ENCODE measurements at places on chromosomes 2 and 18.

GRCh38 chr2:83579507-83579906, 879.6 kb downstream of the SUCLG1 start:
- DNase-seq, result no peak

DNA sequence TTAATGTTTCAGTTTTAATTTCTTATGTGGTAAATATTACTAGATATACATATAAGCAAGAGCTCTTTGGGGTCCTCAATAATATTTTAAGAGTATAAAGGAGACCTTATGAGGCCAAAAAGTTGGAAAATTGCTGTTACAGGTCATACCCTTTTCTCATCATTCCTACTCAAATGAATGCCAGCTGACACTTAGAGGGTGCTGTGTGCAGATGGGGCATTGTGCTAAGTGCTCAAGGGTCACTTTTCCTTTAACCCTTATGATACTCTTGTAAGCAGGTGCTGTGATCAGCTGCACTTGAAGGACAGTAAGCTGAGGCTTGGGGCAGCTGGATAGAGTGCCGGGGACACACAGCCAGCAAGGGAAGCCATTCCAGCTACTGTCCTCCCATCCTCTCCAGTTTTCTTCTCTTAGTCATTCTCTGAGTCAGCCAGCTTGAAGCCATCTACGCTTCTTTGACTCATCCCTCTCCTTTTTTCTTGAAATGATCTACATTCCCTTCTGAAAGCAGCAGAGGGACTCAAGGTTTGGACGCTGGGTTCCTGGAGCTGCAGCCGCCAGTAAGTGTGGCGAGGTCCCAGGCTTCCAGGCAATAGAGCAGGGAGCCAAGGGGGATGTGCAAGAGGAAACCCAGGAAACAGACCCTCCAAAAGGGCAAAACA, 42.0 kb upstream of the CREB1 start:
- peak; percentile 75 for DNase-seq

- DNase-seq, result no peak
These were observed 161.1 kb upstream of the PKDCC start for GRCh38 chr2:41886757-41887156.

DNA sequence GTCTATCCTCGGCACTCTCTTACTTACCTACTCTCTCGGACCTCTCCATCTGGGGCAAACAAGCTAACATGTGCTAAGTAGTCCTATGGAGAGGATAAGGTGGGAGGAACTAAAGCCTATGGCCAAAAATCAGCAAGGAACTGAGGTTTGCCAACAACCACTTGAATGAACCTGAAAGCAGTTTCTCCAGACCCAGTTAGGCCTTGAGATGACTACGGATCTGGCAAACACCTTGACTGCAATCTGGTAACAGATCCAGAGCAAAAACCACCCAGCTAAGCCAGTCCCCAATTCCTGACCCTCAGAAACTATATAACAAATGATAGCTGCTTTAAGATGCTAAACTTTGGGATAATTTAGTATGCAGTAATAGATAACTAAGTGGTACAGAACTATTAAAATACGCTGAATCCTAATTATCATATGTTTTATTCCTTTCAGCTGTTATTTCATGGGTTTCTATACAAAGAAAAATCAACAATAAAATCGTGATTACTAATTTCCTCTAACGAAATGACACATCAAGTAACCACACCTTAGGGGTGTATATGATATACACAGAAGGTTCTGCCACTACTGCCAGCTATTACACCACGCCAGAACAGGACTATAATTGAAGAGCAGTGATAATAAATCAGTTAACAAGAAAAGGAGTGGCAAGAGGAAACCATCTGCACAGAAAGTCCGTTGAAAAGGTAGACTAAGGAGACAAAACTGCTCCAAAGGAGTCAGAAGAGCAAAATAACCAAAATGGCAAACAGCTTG, 3.2 kb downstream of the FARSB start:
- DNase-seq, result no peak

DNA sequence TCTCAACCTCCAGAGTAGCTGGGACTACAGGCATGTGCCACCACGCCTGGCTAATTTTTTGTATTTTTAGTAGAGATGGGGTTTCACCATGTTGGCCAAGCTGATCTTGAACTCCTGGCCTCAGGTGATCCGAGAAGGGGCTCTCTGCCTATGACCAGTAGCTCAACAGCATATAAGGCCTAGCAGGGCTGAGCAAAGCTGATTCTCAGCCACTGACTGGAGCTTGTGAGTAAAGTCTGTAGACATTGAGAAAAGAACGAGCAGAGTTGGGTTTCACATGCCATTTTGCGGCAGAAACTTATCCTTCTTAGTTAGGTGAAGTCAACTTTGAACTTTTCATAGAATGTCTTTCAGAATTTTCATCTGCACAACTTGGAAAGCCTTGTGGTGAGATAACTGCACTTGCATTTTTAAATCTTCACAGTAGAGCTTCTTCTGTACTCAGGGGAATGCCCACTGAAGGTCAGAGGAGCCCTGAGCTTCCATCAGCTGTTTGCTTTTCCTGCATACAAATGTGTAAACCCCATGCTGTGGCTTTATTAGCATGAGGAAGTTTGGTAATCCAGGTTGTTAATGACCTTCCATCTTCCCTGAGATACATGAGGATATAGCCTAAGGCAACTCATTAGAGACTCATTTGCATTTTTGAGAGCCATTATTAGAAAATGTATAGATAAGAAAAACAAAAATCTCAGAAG, 602.4 kb downstream of the METTL4 start:
- no peak for DNase-seq

- no peak for DNase-seq
These were observed 54.8 kb downstream of the ADI1 start for GRCh38 chr2:3464401-3465005.

GRCh38 chr2:11103984-11104793, 51.1 kb upstream of the SLC66A3 start:
- no peak for DNase-seq

DNA sequence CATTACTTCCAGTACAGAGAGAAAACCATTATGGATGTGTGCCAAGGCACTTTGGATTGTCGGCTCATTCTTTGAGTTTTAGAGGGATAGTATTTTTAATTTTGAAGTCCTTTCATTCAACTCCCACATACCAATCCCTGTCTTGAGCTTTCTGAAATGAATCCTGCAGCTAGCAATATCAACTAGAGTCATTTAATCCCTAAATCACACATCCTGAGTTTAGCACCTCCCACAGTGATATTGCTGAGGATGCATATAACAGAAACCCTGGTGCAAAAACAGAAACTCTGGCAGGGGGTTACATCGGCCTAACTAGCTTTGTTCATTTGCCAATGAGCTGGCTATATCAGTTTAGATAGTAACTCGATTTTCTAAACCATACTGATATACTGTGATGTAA, 427.3 kb downstream of the LRP1B start:
- no peak for DNase-seq

- DNase-seq, result no peak
These were observed 253.4 kb downstream of the GBX2 start for GRCh38 chr2:235914756-235915155.

GRCh38 chr2:6995391-6996097, 78.3 kb downstream of the RNF144A start:
- DNase-seq, result no peak

- no peak for DNase-seq
These were observed 43.1 kb downstream of the HPCAL1 start for GRCh38 chr2:10345813-10346212.

DNA sequence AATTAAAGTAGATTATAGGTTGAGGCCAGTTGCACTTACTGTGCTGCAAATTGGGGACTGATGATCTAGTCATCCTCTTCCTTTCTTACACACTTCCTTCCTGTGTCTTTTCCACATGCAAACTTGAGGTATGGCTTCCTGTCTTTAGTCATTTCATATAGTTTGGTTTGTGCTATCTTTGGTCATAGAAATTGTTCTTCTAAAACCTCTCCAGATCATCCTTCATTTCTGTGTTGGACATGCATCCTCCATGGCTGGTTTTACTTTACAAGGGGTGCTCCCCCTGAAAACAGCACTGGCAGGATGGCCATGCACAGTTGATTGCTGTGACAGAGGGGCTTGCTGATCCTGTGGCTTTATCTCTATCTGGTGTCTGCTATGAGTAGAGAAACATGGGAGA, 36.5 kb downstream of the MGAT5 start:
- no peak for DNase-seq

DNA sequence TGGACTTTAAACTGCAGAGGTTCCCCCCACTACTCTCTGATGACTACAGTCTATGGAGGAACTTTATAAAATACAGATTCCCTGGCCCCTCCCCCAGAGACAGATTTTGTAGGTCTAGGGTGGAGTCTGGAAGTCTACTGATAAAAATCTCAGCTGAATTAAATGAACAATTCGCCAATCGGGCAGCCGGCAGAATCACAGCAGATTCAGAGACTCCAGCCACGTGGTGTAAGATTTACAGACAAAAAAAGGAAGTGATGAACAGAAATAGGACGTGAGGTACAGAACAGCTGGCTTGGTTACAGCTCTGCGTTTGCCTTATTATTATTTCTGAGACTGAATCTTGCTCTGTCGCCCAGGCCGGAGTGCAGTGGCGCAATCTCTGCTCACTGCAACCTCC, 21.4 kb upstream of the MTA3 start:
- no peak for DNase-seq

GRCh38 chr2:215727507-215728503, 285.5 kb downstream of the MREG start:
- no peak for DNase-seq

DNA sequence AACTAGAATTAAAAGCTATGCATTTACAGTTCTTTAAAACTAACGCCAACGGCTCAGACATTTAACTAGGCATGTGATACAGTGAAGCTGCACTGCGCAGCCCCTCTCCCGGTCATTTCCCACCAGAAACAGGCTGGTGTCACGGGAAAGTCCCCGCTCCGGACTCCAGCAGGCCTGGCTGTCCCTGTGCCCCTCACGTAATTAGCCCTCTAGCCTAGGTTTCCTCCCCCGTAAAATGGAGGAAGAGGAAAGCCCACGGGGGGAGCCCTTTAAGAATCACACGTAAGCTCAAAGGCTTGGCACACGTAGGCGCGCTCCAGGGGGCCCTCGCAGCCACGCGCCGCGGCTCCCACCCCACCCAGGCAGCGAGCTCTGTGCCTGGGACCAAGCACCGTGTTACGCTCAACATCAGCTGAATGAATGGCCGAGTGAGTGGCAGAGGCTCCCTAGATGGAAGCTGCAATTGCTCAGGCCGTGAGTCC, 48.0 kb downstream of the KCNIP3 start:
- no peak for DNase-seq

DNA sequence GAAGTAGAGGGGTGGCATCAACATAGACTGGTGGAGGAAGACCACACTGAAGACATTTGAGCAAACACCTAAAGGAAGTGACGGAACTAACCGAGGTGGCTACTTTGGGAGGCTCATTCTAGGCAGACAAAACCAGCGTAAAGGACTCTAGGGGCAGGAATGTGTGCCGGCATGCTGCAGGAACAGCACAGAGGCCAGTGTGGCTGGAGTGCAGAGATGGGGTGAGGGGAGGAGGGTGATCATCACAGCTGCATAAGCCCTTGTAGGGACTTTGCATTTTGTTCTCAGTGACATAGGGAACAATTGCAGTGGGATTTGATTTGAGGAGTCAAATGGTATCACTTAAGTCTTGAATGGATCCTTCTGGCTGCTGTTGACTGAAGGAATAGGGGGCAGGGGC, 253.5 kb downstream of the NCKAP5 start:
- DNase-seq, result no peak

DNA sequence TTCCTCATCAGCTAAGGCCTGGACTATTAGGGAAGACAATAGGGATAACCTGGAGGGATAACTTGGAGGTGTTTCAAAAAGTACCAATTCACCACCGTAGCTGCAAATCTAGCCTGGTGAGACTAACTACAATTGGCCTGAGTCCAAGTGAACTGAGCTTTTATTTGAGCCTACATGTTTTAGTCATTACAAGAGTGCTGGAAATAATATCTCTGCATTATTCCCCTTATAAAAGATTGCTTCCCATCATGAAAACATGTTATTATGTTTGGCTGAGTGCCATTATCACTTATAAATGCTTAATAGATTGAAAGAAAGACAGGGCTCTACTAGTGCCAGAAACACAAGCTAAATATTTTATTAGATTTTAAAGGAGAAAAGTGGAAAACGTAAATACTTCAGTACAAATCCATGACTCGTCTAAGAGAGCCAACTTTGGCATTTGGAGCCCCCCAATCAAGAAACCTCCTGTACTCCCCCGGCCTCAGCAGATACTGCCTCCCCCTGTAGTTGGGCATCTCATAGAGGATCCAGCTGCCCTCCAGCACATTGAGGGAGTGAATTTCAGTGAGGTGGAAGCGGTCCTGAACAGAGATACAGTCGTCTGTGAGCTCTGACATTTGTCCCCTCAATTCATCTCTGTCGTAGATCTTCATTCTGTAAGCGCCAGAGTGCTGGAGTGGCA, 3.6 kb downstream of the CRYGB start:
- no peak for DNase-seq

DNA sequence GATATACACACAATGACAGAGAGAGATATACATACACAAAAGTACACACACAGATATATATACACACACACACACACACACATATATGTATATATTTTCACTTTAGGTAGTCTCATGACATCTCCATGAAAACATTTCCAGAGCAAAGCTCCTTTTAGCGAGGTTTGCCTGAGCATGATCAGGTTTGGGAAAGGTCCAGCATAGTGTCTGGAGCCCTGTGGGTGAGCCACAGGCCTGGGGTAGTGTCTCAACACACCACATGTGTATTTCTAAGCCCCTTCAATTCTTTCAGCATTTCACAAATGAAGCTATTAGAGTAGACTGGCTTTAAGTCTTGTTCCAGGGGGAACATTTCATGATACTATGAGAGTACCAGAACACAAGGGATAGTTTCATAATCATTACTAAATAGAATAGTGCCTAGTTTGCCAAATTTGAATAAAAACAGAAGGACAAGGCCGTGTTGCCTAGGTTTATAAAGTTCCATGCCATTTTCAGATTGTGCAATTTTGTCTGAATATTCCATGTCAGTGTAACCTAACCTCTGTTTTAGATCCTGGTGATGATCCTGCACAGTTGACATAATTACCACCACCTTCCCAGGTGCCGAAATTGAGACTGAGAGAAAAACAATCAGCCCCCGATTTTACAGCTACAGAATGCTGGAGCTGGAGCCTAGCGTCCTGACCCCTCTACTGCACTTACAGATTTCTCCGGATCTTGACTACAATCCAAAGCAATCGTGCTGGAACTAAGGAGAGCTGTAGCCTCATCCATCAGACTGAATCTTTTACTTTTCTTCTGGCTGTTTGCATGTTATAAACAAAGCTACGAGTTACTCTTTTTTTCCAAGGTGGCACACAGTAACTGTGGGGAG, 332.7 kb downstream of the CYRIA start:
- DNase-seq, result no peak

DNA sequence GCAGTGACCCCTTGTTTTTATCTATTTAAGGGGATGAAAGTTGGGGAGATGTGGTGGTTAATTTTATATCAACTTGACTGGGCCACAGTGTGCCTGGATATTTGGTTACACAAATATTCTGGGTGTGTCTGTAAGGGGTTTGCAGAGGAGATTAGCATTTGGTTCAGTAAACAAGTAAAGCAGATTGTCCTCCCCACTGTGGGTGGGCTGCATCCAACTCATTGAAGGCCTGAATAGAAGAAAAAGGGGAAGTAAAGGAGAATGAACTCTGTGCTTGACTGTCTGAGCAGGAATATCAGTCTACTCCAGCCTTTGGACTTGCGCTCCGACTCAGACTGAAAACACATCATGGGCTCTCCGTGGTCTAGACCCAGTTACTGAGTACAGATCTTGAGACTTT, 80.9 kb downstream of the GCA start:
- no peak for DNase-seq

GRCh38 chr2:129482626-129483025, 496.8 kb upstream of the RAB6C start:
- DNase-seq, result no peak
